ENCODE measurements at places on chromosomes 12 and 14.

- no peak for DNase-seq
Observed at GRCh38 chr14:94686511-94687160, 74.4 kb downstream of the SERPINA3 start.

GRCh38 chr14:35821564-35822411, 4.3 kb upstream of the BRMS1L start:
- peak; percentile 52 for DNase-seq

DNA sequence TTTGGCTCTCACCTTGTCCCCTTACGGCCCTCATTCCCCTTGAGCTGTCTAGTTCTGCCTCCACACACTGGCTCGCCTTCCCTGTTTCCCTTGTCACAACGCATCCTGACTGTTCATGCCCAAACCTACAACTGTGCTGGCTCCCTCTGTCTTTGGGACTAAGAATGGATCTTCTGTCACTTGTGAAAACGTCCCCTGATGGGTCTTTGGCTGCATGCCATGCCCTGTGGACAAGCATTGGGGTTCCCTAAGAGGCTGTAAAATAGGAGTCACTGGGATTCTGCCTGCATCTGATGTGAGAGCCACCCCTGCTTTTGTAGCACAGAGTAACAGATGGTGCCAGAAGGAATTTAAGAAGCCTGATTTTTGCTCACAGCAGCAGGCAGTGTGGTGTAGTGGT, 285.3 kb upstream of the CRY1 start:
- DNase-seq: no peak

DNA sequence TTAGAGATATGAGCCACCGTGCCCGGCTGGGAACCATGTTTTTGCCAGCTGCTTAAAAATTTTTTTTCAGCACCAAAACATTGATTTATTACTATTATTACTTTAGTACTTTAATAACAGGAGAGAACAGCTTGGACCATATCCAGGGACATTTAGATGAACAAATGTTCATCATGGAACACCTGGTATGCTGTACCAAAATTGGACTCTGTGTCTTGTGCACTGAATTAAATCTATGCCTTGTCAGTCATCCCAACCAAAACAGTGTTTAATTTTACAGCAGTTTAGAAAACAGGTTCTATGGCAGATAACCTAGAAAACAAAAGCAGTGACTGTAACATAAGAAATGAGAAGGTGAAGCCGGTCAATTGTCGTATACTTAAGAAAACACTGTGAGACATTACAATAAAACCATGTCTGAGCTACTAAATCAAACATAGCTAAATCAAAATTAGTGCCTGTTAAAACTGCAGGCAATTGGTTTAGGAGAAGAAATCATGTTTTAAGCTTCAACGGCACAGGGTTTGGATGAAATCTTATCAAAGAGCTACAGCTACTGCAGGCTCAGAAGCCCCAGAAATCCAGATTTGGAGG, 58.2 kb upstream of the PYGL start:
- no peak for DNase-seq

DNA sequence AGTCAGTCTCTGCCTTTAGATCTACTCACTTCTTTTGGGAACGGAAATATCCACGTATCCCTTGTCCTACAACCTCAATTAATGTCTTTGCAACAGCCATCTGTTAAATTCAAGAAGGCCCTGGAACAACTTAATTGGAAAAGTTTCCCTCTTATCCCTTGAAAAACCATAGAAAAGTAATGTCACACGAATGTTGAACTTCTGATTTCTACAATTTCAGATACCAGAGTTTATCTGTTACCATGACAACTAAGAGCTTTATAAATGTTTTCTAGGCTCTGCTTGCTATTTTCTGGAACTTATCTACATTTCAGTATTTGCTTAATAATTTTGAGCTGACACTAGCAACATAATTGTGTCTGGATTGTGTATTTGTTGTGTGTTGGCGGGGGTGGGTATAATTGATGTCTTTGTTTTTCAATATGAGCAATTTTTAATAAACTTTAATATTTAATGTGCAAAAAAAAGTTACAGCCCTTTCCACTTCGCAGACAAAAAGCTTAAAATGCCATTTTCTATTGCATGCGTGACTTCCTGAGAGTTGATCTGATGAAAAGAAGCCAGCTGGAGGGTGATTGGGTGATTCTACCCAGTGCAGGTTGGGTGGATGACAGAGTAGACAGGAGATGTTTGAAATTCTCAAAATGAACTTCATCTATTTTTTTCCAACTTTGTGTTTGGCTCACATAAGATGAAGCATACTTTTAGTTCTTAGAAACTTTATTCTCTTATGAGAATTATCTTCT, 11.8 kb upstream of the EDDM3A start:
- no peak for DNase-seq

DNA sequence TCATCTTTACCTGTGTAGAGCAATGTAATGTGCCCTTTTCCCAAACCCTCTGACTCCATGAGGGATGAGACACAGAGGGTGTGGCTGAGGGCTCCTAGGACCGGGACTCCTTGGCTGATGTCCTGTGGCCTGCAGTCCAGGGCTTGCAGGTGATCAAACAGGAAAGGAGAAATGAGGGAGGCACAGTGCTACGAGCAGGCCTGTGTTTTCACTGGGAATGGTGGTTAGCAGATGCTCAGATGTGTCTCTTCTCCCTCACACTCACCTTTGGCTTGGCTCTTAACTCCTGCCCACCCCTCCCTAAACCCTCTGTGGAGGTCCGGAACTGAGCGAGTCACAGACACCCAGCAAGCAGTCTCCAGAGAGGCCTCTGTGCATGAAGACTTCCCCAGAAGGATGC, 254.4 kb downstream of the DAD1 start:
- DNase-seq: no peak

DNA sequence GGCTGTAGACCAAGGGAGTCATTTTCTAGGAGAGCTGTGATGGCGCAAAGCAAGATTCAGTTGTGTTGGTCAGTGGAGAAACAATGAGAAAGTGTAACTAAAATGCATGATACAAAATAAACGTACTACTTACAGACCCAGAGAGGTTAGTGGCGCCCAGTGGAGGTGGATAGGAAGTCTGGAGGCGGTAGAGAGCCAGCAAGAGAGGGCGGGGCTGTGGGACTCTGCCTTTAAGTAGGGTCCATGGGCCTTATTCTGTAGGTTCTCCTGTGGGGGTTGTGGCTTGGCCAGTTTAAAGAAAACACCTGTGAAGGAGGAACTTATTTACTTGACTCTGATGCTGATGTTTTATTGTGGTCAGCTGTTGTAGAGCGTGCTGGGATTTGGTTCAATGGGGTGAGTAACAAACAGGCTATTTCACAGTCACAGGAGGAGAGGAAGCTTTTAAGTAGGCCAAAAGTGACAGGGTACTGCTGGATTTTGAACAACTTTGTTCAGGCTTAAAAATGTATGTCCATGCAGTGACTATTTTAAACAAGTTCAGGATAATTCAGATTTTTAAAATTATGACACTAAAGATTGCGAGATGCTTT, 1097.7 kb downstream of the TMTC2 start:
- no peak for DNase-seq

- no peak for DNase-seq
Observed at GRCh38 chr12:113161415-113162016, 12.0 kb downstream of the CFAP73 start.

DNA sequence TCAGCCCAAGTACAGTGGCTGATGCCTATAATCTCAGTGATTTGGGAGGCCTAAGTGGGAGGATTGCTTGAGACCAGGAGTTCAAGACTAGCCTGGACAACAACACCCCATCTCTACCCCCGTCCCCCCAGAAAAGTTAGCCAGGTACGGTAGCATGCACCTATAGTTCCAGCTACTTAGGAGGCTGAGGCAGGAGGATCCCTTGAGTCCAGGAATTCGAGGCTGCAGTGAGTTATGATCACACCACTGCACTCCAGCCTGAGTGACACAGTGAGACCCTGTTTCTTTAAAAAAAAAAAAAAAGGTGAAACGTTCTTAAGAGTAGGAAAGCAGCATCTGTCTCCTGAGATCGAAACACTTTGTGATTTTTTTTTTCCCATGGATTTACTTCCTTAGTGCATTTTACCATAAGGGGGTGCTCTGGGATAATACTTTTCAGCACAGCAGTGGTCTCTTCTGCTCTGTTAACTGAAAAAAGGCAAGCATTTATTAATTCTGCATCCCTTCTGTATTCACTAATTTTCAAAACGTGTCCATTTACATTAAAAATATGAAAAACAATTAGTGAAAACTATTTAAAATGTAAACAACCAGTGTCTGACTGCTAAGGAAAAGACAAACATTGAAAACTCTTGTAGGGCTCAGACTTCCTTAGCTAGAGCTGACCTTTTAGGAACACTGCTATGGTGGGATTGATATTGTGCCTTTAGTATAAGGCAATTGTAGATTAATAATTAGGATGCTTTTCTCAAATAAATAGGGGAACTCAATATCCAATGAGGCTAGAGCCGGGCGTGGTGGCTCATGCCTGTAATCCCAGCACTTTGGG, 31.2 kb upstream of the USP44 start:
- DNase-seq: no peak

DNA sequence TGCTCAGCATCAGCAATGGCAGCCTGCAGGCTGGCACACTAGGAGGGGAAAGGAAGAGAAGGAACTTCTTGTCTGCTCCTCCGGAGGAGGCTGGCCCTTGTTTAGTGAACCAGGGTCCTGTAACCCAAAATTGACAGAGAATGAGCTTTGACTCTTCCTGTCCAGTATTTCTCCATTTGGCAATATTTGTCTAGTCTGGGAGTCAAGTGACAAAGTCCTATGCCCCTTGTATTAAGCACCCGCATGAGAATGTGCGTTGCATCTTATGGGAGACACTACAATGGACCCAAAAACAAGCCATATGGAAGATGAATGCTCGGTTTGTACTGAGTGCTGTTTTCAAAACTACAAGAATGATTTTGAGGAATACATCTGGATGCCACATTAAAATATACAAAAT, 3.8 kb downstream of the KRT6C start:
- DNase-seq: no peak

- no peak for DNase-seq
Observed at GRCh38 chr14:65574611-65575010, 162.1 kb downstream of the FUT8 start.

GRCh38 chr12:58007875-58008274, 66.5 kb downstream of the ATP23 start:
- no peak for DNase-seq

GRCh38 chr12:66047411-66048021, 83.0 kb downstream of the LLPH start:
- DNase-seq: no peak

- no peak for DNase-seq
Observed at GRCh38 chr12:131098178-131098981, 144.7 kb downstream of the ADGRD1 start.

GRCh38 chr14:104772707-104773504, 20.0 kb downstream of the SIVA1 start:
- DNase-seq: no peak

DNA sequence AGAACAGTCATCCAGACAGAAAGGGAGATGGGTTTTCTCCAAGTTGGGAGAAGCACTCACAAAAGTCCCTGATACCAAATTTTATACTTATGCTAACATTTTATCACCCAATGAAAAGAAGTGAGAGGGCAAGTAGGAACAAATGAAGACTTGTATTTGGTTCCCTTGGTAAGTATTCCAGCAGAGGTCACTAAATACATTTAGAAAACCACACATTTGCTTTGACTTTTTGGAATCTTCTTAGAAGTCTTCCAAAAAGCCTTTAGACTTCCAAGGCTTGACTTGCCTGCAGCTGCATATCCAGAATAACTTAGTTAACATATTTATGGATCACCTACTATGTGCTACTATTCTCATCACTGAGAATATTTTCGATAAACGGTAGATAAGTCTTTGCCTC, 3.1 kb upstream of the GYS2 start:
- DNase-seq: no peak

DNA sequence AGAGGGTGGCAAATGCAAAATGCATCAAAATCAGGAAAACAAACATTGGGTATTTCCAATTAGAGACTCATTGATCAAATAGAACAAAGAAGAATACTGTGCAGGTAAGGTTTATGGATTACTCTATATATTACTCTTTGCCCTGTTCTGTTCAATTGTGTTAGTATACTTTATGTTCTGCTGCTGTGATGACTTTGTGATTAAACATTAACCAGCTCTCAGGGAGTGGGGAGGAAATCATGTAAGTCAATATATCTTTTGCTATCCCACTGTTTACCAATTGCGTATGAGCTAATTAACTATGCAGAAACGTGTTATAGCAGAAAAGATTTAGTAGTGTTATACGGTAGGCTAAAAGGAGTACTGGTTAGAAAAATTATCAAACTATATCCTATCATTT, 129.4 kb downstream of the PDE3A start:
- DNase-seq: no peak

- DNase-seq: no peak
Observed at GRCh38 chr12:103830025-103830725, 10.9 kb downstream of the NT5DC3 start.

GRCh38 chr12:44157359-44157758, 321.5 kb downstream of the TMEM117 start:
- DNase-seq: no peak

- no peak for DNase-seq
Observed at GRCh38 chr14:36363704-36364103, 43.3 kb upstream of the MBIP start.

GRCh38 chr12:87793131-87793530, 236.1 kb downstream of the C12orf50 start:
- DNase-seq: no peak

DNA sequence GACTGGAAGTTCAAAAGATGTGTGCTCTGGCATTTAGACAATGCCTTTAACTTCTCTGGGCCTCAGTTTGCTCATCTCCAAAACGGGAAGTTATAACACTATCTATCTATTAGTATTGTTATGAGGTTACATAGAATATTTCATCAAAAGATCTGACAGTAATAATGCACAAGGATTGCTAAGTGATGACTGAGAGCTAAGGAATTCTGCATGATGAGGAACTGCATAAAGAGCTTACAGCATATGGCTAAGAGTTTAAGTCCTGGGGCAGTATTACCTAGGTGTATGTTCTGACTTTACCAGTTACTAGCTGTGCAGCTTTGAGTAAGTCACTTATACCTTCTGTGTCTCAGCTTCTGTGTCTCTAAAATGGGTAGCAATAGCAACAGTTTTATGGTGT, 160.1 kb upstream of the TMPO start:
- no peak for DNase-seq

GRCh38 chr14:72128629-72129028, 196.4 kb downstream of the RGS6 start:
- DNase-seq: no peak

DNA sequence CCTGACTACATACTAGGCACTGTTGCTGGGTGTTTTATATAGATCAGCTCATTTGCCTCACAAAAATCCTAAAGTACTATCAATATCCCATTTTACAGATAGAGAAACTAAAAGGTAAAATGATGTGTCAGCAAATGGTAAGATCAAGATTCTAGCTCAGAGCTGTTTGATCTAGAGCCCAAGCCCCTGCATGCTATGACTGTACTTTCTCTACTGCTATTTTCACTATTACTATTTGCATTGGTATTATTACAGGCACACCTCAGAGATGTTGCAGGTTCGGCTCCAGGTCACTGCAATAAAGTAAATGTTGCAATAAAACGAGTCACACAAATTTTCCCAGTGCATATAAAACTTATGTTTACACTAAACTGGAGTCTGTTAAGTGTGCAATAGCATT, 10.9 kb downstream of the ISCU start:
- DNase-seq: no peak

- DNase-seq: no peak
Observed at GRCh38 chr12:52831251-52831650, 2.9 kb downstream of the KRT79 start.

Data from Panc1 (cell line).